ENCODE measurements at places on chromosomes 7 and 10.

GRCh38 chr7:103718482-103719061 lies 270.9 kb downstream of the RELN start:
- DNase-seq = no peak

DNA sequence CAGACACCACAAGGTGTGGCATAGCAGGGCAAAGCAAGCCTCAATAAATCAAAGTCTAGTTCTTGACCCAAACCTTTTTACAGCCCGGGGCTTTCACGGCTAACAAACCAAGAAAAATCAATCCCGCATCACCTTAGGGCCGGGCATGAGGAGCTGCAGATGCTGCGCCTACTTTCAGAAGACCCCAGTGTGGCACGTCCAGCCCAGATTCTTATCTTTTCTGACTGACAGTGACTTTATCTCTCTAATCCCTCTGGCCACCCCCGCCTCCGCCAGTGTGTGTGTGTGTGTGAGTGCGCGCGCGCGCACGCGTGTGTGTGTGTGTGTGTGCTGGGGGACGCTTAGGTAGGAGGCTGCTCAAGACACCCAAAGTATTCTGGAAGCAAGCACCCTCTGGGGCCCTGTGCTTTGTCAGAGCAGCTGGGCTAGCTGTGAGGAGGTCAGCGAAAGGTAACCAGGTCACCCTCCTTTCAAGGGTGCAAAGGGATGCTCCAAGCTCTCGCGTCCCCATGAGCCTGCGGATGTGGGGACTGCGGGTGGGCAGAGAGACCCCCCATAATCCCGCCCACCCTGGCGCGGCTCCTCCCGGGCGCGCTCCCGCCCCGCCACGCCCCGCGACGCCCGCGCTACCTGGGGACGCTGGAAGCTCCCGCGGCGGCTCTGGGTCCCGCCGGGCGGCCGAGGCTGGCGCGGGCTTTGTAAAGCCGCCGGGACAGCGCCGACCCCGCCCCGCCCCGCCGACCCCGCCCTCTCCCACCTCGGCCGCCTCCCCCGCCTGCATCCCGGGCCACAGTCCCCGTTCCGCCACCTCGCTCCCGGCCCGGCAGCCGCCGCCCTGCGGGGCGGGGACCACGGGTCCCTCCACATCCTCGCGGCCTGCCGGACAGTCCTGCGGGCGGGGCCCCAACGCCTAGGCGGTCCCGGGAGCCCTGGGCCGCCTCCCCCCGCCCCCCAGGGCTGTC lies 57.1 kb upstream of the RHOBTB1 start:
- DNase-seq = no peak

GRCh38 chr10:52378124-52378523 lies 64.0 kb downstream of the DKK1 start:
- no peak for DNase-seq

- no peak for DNase-seq
Measured at GRCh38 chr7:44883961-44884620, 1.2 kb downstream of the PURB start.

DNA sequence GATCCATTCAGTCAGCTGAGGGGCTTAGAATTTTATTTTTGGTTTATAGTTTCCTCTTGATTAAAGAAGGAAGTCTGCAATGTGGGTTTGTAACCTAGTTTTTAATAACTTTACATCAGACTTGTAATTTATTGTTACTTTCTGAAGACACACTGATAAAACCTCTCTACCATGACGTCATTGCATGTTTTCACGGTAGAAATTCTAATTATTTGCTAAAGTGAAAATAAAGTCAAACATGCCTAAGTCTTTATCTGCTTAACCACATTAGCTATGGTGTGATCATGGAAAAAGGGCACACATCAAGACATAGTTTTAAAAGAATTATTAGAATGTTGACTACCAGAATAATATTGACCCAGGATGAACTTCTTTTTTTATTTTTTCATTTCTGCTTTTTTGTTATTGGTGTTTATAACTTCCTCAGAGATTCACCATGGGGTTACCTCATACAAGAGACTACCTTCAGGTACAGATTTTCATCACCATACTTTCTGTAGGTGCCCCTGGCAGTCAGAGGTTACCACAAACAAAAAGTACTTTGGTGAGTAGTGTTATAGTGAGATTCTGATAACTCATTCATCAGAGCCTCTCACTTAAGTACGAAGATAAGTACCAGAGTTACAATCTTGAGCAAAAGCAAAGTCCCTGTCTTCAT lies 7.0 kb upstream of the PANK1 start:
- DNase-seq = no peak
